ENCODE measurements at places on chromosomes 2 and 18.

- DNase-seq, result no peak
Observed at GRCh38 chr18:46321955-46322354, 217.8 kb downstream of the HAUS1 start.

DNA sequence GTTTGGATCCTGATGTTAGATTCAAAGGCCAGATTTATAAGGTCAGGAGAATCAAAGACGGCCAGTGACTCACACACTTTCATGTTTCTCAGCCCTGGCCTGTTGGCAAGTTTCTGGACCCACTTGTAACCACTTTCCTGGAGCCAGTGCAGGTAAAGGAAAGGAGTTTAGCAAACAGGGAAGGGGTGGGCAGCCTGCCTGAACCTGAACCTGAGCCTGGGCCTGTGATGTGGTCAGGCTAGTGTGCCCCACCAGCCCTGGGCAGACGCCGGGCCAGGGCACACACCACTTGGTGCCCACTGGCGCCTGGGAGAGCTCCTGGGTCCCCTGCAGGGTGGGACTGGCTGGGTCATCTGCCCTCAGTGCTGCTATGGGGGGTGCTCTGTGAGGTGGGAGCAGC is 100.5 kb upstream of the SPRED2 start:
- DNase-seq, result no peak

GRCh38 chr18:45566025-45566740 is 49.1 kb upstream of the SLC14A2 start:
- no peak for DNase-seq

GRCh38 chr2:144941743-144942488 is 422.0 kb upstream of the ZEB2 start:
- DNase-seq, result no peak

- no peak for DNase-seq
Observed at GRCh38 chr18:37667836-37668235, 102.2 kb upstream of the CELF4 start.

- DNase-seq, result no peak
Observed at GRCh38 chr2:135960656-135961551, 24.5 kb downstream of the DARS1 start.

DNA sequence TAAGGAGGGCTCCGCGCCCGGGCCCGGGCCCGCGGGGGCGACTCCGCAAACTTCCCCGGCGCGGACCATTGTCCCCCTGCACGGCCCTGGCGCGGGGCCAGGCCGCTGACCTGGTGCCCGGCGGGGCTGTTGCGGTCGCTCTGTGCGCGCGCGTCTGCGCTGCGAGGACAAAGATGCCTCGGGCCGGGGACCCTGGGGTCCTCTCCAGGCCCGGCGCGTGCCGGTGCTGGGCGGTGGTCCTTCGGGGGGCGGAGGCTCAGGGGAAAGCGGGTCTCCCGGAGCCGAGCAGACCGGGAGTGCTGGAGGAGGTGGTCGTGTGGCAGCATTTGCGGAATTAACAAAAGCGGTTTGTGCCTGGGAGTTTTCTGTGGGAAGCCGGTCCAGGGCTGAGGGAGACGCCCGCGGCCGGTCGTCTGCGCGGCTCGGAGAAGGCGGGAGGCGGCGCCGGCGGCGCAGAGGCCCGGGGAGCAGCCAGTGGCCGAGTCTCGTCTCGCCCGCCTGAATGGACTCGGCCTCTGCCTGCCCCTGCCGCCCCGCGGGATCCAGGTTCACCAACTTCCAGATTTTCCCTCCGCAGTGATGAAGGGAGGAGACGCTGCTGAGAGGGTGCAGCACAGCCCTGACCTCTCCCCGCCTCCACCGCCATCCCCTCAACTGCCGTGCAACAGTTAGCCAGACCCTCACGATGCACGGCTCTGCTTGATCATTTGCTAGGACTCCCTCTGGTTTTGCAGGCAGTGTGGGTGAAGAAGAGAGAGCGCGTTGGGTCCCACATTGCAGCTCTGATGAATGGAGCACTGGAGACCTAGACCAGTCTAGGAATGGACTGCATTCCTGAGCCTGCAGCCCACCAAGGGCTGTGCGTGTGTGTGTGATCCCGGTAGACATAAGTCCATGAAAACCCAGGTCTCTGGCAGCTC is 705 bp downstream of the EFR3B start:
- DNase-seq, result no peak

GRCh38 chr2:159381574-159381973 is 95.1 kb upstream of the WDSUB1 start:
- DNase-seq, result no peak

GRCh38 chr2:16554060-16554583 is 111.5 kb downstream of the CYRIA start:
- DNase-seq, result no peak

- no peak for DNase-seq
Observed at GRCh38 chr18:40250236-40250635, 1704.8 kb upstream of the PIK3C3 start.

- no peak for DNase-seq
Observed at GRCh38 chr2:85439025-85439472, 20.5 kb downstream of the SH2D6 start.

DNA sequence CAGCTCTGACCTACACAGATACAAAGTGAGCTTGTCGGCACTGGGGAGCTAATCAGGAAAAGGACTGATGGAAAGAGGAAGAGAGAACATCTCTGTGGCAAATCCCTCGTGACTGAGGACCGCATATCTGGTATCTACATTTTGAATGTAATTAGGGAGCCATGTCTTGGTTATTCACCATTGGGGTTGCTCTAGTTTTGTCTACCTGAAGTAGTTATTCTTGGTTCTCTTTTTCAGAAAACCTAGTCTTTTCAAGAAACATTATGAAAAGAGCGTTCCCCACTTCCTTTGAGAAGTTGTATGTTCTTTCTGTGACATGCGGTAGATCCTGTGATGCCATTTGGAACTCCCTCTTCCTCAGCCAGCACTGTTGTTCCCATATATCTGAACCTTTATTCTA is 104.4 kb downstream of the DOCK10 start:
- DNase-seq, result no peak

All from activated CD4-positive, alpha-beta T cell treated with anti-CD3 and anti-CD28 coated beads for 24 hours (primary cell).